ENCODE measurements at places on chromosomes 4 and X. TPM values are rescaled to one million over a fixed set of nuclear protein-coding genes. Genes with fewer than 3 reads are reported as not detected.

Gene DDX53
- total RNA-seq, result not detected

Gene CCDC120
- total RNA-seq, result 2.5 TPM

Gene CXCL1
- 0.23 TPM for total RNA-seq

Gene HS6ST2
- 65.6 TPM for total RNA-seq

Gene LGI2
- total RNA-seq, result 12.0 TPM

Gene FRAS1
- 32.8 TPM for total RNA-seq

Gene TEC
- total RNA-seq, result 8.4 TPM

Gene MTNR1A
- not detected for total RNA-seq

Gene HSFX3
- not detected for total RNA-seq

Gene F8
- 0.42 TPM for total RNA-seq

Gene CCSER1
- total RNA-seq, result 6.6 TPM

Gene HTN1
- total RNA-seq, result not detected

Gene TMEM35A
- total RNA-seq, result 0.13 TPM

Gene SOWAHD
- not detected for total RNA-seq

Gene HPSE
- 0.53 TPM for total RNA-seq

Gene TGIF2LX
- total RNA-seq, result not detected

Gene GABRG1
- not detected for total RNA-seq

Gene CYLC1
- total RNA-seq, result not detected

Gene GPR173
- 1.3 TPM for total RNA-seq

Gene CDX4
- not detected for total RNA-seq

Gene PPM1K
- 23.0 TPM for total RNA-seq

Gene SPANXB1
- total RNA-seq, result not detected

Gene EREG
- not detected for total RNA-seq

Gene MAGEB10
- total RNA-seq, result not detected

Gene PAGE5
- total RNA-seq, result not detected

Gene NDST3
- total RNA-seq, result 1.7 TPM

Gene PNPLA4
- total RNA-seq, result 0.18 TPM

Gene DSPP
- total RNA-seq, result 0.06 TPM

Gene HMX1
- total RNA-seq, result not detected

Gene TRPC3
- 0.89 TPM for total RNA-seq

Gene DOK7
- total RNA-seq, result 8.6 TPM

Gene NFXL1
- 12.4 TPM for total RNA-seq

Gene TLR7
- total RNA-seq, result not detected

Gene GAGE12C
- total RNA-seq, result not detected

Gene CLTRN
- total RNA-seq, result 0.42 TPM

Gene CACNA1F
- not detected for total RNA-seq

Gene XAGE2
- not detected for total RNA-seq

Gene XPNPEP2
- total RNA-seq, result 0.25 TPM

Gene SYNPO2
- 8.5 TPM for total RNA-seq

Gene LANCL3
- total RNA-seq, result not detected

Measured in SJCRH30 (cell line).